ENCODE measurements at places on chromosomes 4 and X. TPM values are rescaled to one million over a fixed set of nuclear protein-coding genes. Genes with fewer than 3 reads are reported as not detected.

Gene GPR82
- 0.37 TPM for total RNA-seq

Gene GAGE12H
- total RNA-seq = not detected

Gene AFAP1
- total RNA-seq = 5.3 TPM

Gene DOK7
- total RNA-seq = not detected

Data from activated CD8-positive, alpha-beta T cell treated with anti-CD3 and anti-CD28 coated beads, Interleukin-2, amount 10 ng/mL, durations not matched to agents 7 days and 5 days (primary cell).